ENCODE measurements at places on chromosomes 4 and X. TPM values are rescaled to one million over a fixed set of nuclear protein-coding genes. Genes with fewer than 3 reads are reported as not detected.

DNA sequence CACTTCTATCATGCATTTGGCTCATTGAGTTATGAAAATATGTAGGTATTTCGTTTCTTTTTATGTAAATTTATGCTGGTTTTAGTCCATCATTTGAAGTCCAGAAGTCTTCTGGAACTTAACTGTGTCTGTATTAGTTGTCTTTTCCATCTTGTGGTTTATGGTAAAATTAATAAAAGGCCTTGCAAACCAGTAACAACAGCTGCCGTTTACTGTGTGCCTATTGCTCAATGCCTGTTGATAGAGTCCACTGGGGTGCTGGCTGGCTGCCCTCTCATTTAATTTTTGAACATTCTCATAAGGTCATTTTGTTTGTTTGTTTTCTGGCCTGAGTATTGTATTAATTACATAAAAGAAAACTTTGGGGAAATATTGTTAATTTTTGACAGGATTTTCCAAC is 98.0 kb downstream of the NAA11 start:
- no peak overlapping the region for H3K4me3 ChIP-seq
- no peaks in the 10 kb centered on the region for H3K36me3 ChIP-seq
- no peaks in the 10 kb centered on the region for H3K4me1 ChIP-seq
- no peak for DNase-seq
- no peak overlapping the region for H3K27ac ChIP-seq
- no peaks in the 10 kb centered on the region for H3K27me3 ChIP-seq

TRAM1L1 gene
- 7.7 TPM for total RNA-seq

DNA sequence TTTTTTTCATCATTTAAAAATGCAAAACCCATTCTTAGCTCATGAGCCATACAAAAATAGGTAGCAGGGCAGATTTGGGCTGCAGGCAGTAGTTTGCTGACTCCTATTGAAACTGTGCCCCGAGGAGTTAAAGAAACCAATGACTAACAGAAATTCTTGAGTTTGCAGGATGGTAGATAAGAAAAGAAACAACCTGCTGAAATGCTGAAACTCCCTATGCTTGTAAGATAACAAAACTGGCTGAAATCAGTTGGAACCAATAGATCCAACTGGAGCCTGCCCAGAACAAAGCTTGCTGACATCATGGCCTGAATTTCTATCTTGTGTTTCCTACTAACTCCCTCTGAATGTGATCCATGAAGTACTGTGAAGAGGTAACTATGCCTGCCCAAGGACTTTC is 68.6 kb downstream of the ANOS1 start:
- DNase-seq: peak; percentile 2
- H3K36me3 ChIP-seq: no peaks in the 10 kb centered on the region
- H3K4me3 ChIP-seq: no peak overlapping the region
- H3K4me1 ChIP-seq: no peaks in the 10 kb centered on the region
- no peaks in the 10 kb centered on the region for H3K27me3 ChIP-seq

GRCh38 chr4:98929341-98930267 is 671 bp upstream of the EIF4E start:
- H3K4me1 ChIP-seq: peaks cover 10% of the 10 kb centered on the region
- H3K36me3 ChIP-seq: no peaks in the 10 kb centered on the region
- H3K27me3 ChIP-seq: no peaks in the 10 kb centered on the region
- peak overlapping the region; percentile 61 for H3K4me3 ChIP-seq

DNA sequence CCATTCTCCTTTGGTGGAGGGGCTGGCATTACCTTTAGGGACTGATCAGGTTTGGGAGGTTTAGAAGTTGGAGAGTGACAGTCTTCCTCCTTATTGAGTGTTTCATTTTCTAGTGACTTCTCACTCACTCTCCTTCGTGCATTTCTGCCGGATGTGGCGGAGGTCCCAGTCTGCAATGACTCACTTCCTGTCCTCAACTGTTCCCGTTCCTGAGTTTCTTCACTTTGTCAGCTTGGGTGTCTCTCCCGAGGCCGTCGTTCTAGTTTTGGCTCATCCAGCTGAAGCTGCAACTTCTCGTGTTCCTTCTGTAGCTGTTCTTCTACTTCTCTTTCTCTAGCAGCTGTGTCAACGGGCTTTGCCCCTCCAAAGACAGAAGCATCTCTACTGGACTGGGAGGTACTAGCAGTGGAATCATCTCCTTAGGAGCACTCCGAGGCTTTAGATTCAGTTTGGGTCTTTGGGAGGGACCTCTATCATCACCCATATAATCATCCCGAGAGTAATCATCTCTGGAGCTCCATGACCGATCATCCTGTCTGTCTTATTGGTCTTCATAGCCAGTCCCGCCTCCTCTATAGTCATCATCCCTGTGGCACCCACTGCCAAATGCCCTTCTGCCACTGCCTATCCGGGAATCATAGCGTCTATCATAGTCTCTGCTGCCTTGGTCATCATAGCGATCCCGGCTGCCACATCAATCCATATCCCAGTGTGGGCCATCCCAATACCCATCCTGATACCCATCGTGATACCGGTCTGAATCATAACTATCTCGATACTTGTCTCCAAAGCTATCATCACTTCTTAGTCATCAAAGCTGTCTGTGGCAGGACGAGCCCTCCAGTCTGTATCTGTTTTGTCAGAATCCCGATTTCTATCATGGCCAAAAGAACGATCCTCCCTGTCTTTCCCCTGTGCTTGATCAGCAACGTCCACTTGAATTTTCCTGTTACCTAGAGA is 35.3 kb upstream of the VSIG4 start:
- H3K27ac ChIP-seq: no peak overlapping the region
- no peaks in the 10 kb centered on the region for H3K36me3 ChIP-seq
- H3K4me3 ChIP-seq: no peak overlapping the region
- no peaks in the 10 kb centered on the region for H3K27me3 ChIP-seq
- DNase-seq: peak; percentile 6

DNA sequence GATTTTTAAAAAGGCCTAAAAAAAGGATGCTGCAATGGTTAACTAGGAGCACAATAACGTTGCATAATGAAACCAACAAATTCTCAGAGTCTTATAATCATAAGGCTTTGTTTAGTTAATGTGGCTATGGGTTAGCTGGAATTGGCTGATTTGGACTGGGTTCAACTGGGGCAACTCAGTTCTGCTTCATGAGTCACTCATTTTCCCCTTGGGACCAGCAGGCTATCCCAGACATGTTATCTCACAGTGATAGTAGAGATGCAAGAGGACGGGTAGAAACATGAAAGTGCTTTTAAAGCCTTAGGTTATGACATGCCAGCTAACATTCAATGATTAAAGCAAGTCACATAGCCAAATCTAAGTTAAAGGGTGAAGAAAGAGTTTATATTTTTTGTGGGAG is 189.2 kb upstream of the GK2 start:
- no peak for DNase-seq
- no peak overlapping the region for H3K27ac ChIP-seq
- H3K4me1 ChIP-seq: no peaks in the 10 kb centered on the region
- no peak overlapping the region for H3K4me3 ChIP-seq
- H3K27me3 ChIP-seq: no peaks in the 10 kb centered on the region

- DNase-seq: no peak
- H3K4me1 ChIP-seq: no peaks in the 10 kb centered on the region
- no peaks in the 10 kb centered on the region for H3K27me3 ChIP-seq
- H3K4me3 ChIP-seq: no peak overlapping the region
- H3K27ac ChIP-seq: no peak overlapping the region
- peaks cover 21% of the 10 kb centered on the region for H3K36me3 ChIP-seq
Measured at GRCh38 chrX:16743604-16744325, 24.4 kb downstream of the SYAP1 start.

BEND2 gene
- total RNA-seq: 0.13 TPM

- H3K4me1 ChIP-seq: peaks cover 20% of the 10 kb centered on the region
- H3K27me3 ChIP-seq: no peaks in the 10 kb centered on the region
- DNase-seq: peak; percentile 55
- no peaks in the 10 kb centered on the region for H3K36me3 ChIP-seq
Measured at GRCh38 chr4:86033171-86033570, 326.7 kb downstream of the MAPK10 start.

- H3K27ac ChIP-seq: no peak overlapping the region
- H3K36me3 ChIP-seq: no peaks in the 10 kb centered on the region
- no peaks in the 10 kb centered on the region for H3K27me3 ChIP-seq
- H3K4me1 ChIP-seq: no peaks in the 10 kb centered on the region
Measured at GRCh38 chrX:16885628-16886027, 15.5 kb upstream of the RBBP7 start.

DNA sequence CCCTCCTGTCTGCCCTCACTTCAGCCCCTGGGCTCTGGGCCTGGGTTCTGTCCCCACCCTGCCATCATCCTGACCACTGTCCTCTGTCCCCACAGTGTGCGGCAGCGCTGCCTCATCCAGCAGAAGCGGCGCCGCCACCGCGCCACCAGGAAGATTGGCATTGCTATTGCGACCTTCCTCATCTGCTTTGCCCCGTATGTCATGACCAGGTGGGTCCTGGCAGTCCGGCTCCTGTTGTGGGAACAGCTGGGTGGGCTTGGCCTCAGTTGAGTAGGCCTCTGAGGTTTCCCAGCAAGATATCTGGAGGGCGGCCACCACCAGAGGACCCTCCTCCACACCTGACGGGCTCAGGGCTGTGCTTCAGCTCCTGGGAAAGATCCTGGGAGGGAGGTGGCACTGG is 2.2 kb downstream of the GPR78 start:
- H3K27me3 ChIP-seq: no peaks in the 10 kb centered on the region
- peaks cover 5% of the 10 kb centered on the region for H3K4me1 ChIP-seq
- H3K27ac ChIP-seq: no peak overlapping the region
- no peak overlapping the region for H3K4me3 ChIP-seq

BST1 gene
- total RNA-seq: 7.0 TPM

GRCh38 chrX:129318375-129318774 is 204.9 kb downstream of the SMARCA1 start:
- no peaks in the 10 kb centered on the region for H3K36me3 ChIP-seq
- DNase-seq: no peak
- H3K4me3 ChIP-seq: no peak overlapping the region
- no peaks in the 10 kb centered on the region for H3K27me3 ChIP-seq

- H3K27ac ChIP-seq: no peak overlapping the region
- DNase-seq: no peak
- no peaks in the 10 kb centered on the region for H3K36me3 ChIP-seq
- H3K4me3 ChIP-seq: no peak overlapping the region
Measured at GRCh38 chr4:59161249-59161648, 2038.9 kb upstream of the ADGRL3 start.

TBC1D8B gene
- 21.8 TPM for total RNA-seq

- H3K36me3 ChIP-seq: no peaks in the 10 kb centered on the region
- no peak overlapping the region for H3K27ac ChIP-seq
- no peak overlapping the region for H3K4me3 ChIP-seq
- no peak for DNase-seq
Measured at GRCh38 chr4:164847967-164848649, 28.9 kb upstream of the APELA start.

LDB2 gene
- 71.5 TPM for total RNA-seq

DNA sequence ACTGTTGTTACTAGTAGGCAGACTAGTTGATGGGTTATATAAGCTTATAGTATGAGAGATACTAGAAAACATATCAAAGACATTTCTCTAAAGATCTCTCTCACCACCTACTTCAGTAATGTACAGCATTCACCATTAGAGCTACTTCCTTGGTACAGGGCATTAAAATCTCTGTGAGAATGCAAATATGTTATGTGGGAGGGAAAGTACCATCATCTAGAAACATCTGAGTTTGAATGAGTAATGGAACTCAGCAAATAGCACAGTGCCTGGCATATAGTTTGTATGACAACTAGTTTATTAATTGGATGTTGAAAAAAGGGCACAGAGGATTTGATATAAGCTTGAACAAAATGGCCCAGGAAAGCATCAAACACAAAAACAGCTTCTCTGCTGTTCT is 211.1 kb downstream of the GLUD2 start:
- H3K4me1 ChIP-seq: no peaks in the 10 kb centered on the region
- no peak overlapping the region for H3K4me3 ChIP-seq
- no peaks in the 10 kb centered on the region for H3K27me3 ChIP-seq
- no peak for DNase-seq
- no peaks in the 10 kb centered on the region for H3K36me3 ChIP-seq

DNA sequence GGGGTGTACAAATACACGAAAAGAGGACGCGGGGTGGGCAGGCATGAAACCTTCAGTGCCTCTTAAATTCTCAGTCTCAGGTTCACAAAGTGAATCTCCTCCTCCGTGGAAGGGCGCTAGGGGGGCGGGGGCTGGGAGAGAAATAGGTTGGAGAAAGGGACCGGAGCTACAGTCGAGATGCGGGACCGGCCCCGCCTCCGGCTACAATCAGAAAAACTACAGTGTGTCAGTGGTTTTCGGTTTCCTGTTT is 3.4 kb downstream of the MAML3 start:
- no peaks in the 10 kb centered on the region for H3K36me3 ChIP-seq
- peak overlapping the region; percentile 98 for H3K27ac ChIP-seq
- H3K4me3 ChIP-seq: peak overlapping the region; percentile 85
- DNase-seq: no peak

DNA sequence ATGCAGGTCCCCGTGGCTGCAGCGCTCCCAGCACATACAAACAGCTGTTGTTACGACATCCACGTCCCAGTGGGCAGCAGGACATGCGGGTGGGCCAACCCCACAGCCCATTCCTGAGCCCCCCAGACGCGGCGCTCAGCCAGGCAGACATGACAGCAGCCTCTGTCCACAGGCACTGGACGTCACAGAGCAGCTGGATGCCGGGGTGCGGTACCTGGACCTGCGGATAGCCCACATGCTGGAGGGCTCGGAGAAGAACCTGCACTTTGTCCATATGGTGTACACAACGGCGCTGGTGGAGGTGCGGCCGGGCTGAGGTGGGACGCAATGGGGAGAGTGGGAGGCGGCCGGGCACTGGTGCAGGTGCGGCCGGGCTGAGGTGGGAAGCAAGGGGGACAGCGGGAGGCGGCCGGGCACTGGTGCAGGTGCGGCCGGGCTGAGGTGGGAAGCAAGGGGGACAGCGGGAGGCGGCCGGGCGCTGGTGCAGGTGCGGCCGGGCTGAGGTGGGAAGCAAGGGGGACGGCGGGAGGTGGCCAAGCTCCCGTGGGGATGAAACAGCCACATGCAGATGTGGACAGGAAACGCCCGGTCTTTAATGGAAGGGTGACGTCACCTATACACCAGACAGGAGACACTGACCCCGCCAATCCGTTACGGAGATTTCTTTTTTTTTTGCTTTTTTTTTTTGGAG is 9.4 kb downstream of the PLCXD1 start:
- H3K4me1 ChIP-seq: no peaks in the 10 kb centered on the region
- peak; percentile 1 for DNase-seq
- H3K36me3 ChIP-seq: no peaks in the 10 kb centered on the region

DNA sequence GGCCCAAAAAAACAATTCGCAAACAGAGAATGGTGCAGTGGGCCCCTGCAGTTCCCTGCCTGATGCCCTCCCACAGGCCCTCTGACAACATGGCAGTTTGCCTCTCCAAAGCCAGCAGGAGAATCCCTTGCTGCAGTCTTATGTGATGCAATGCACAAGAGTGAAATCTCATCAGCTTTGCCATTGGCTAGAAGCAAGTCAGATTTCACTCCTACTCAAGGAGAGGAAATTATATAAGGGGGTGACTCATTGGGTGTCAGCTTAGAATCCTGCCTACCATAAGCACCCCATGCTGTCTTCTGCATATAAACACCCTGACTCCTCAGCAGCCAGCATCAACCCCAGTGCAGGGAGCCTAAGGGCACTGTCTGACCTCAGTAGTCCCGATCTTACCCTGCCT is 157.3 kb upstream of the LDB2 start:
- no peaks in the 10 kb centered on the region for H3K36me3 ChIP-seq
- no peaks in the 10 kb centered on the region for H3K27me3 ChIP-seq
- no peak overlapping the region for H3K27ac ChIP-seq
- no peak for DNase-seq

GRCh38 chrX:71994601-71995000 is 84.0 kb downstream of the NHSL2 start:
- no peak overlapping the region for H3K27ac ChIP-seq
- H3K4me3 ChIP-seq: no peak overlapping the region
- H3K36me3 ChIP-seq: no peaks in the 10 kb centered on the region
- H3K4me1 ChIP-seq: no peaks in the 10 kb centered on the region

GRCh38 chrX:30888526-30889146 is 418 bp downstream of the TAB3 start:
- H3K27me3 ChIP-seq: no peaks in the 10 kb centered on the region
- no peaks in the 10 kb centered on the region for H3K36me3 ChIP-seq
- H3K27ac ChIP-seq: peak overlapping the region; percentile 63

All from thyroid gland (tissue), 4 donors.